Cortex of kidney (tissue), 1 donor: ENCODE measurements at places on chromosomes 4 and X.

GRCh38 chrX:153767674-153768055 is 3.6 kb downstream of the PLXNB3 start:
- no peak for DNase-seq

- DNase-seq: no peak
These were observed 45.6 kb upstream of the MED14 start for GRCh38 chrX:40780951-40781350.

DNA sequence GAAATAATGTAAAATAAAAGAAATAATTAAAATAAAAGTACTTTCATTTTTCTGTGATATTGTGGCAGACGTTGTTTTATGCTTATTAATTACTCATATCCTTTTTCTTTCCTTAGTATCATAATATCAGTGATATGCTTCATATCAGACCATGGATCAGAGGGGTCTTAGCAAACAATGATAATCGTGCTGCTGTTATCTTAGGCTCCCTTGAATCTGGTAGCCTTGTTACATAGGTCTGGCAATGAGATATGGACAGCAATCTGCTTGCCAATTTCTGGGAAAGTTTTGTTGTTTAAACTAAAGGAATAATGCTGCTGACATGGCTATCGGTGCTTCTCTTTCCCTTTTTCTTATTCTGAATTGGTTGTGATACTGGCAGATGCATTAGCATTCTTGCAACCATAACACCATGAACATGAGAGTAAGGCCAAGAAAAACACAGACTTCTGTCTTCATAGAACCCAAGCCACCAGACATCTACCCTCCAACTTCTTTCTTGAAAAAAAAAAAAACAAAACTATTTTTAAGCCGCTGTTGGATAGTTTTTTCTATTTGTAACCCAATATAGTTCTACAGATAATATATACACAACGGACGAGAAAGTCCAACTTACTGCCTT is 16.4 kb downstream of the EPHA5 start:
- no peak for DNase-seq

GRCh38 chr4:3712936-3713335 is 53.2 kb upstream of the ADRA2C start:
- DNase-seq: no peak
